Activated CD8-positive, alpha-beta T cell treated with anti-CD3 and anti-CD28 coated beads, Interleukin-2, amount 10 ng/mL, durations not matched to agents 7 days and 5 days (primary cell): ENCODE measurements at places on chromosomes 1 and 21.

DNA sequence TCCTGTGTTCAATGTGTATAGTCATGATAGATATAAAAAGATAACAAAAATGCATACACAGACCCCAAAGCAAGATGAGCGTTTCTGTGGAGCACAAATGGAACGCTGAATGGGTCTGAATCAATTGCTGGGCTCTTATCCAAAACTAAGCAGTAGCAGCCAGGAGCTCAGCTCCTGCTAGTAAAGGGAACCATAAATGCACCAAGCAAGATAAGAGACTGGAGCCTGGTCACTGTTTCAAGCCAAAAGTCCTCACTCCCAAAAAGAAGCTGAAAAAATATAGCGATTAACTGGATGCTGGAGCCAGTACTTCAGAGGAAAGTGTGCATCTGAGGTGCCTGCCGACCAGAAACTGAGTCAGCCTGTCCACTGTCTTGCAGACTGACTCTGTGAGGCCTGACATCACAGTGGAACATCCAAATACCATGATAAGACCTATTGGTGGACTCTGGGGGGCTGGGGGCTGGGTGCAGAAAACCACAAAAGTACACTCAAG, 68.9 kb downstream of the LRRC8C start:
- no peak overlapping the region for H3K4me3 ChIP-seq
- no peaks in the 10 kb centered on the region for H3K27me3 ChIP-seq
- H3K27ac ChIP-seq = no peak overlapping the region
- DNase-seq = no peak
- peaks cover 75% of the 10 kb centered on the region for H3K4me1 ChIP-seq

GRCh38 chr1:119878171-119878570, 18.1 kb downstream of the ADAM30 start:
- peaks cover 31% of the 10 kb centered on the region for H3K27me3 ChIP-seq
- DNase-seq = no peak
- H3K36me3 ChIP-seq = no peaks in the 10 kb centered on the region
- no peak overlapping the region for H3K27ac ChIP-seq
- H3K4me3 ChIP-seq = no peak overlapping the region

GRCh38 chr1:176119549-176119948, 87.5 kb downstream of the COP1 start:
- no peaks in the 10 kb centered on the region for H3K27me3 ChIP-seq
- no peak for DNase-seq
- H3K4me1 ChIP-seq = no peaks in the 10 kb centered on the region
- H3K27ac ChIP-seq = no peak overlapping the region
- H3K36me3 ChIP-seq = peaks cover 39% of the 10 kb centered on the region
- H3K4me3 ChIP-seq = no peak overlapping the region

DNA sequence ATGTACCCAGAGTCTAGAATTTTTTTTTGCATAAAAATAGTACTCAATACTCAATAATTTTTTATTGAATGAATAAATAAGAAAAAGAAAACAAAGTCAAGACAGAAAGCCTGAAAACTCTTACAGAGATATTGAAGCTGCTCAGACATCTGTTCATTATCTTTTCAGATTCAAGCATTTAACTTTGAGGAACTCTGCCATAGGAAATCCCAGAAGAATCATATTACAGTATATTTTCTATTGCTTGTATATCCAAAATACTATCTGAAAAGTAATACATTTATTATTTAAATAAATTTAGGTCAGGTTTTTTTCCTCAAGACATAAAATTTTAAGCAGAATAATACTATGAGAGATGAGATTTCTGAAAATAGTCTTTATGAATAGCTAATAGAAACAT, 755.9 kb upstream of the ADGRL4 start:
- no peak overlapping the region for H3K27ac ChIP-seq
- no peaks in the 10 kb centered on the region for H3K4me1 ChIP-seq
- no peaks in the 10 kb centered on the region for H3K27me3 ChIP-seq
- no peaks in the 10 kb centered on the region for H3K36me3 ChIP-seq
- H3K4me3 ChIP-seq = no peak overlapping the region

GRCh38 chr21:45073301-45074047, 906 bp upstream of the ADARB1 start:
- H3K36me3 ChIP-seq = peaks cover 10% of the 10 kb centered on the region
- no peak for DNase-seq
- H3K27me3 ChIP-seq = no peaks in the 10 kb centered on the region
- H3K4me3 ChIP-seq = peak overlapping the region; percentile 89
- H3K27ac ChIP-seq = peak overlapping the region; percentile 88

- H3K27ac ChIP-seq = no peak overlapping the region
- H3K27me3 ChIP-seq = peaks cover 21% of the 10 kb centered on the region
- no peak overlapping the region for H3K4me3 ChIP-seq
- no peaks in the 10 kb centered on the region for H3K4me1 ChIP-seq
Observed at GRCh38 chr1:115793162-115793561, 24.6 kb upstream of the CASQ2 start.

DNA sequence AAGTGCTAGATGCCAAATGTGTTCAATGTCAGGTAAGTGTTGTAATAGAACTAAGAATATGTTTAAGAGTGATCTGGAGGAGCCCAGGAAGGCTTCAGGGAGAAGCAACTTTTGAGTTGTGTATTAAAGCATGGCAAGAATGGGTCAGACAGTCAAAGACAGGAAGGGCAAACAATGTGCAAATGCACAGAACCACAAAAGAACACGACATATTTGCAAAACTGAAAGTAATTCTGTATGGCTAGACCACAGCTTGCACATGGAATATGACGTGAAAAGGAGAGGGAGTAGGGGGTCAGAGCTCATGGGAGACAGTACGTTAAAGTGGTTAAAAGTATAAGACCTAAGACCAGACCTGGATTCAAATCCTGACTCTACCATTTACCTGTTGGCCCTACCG, 7.1 kb upstream of the SORT1 start:
- peak overlapping the region; percentile 75 for H3K27ac ChIP-seq
- peaks cover 15% of the 10 kb centered on the region for H3K4me1 ChIP-seq

DNA sequence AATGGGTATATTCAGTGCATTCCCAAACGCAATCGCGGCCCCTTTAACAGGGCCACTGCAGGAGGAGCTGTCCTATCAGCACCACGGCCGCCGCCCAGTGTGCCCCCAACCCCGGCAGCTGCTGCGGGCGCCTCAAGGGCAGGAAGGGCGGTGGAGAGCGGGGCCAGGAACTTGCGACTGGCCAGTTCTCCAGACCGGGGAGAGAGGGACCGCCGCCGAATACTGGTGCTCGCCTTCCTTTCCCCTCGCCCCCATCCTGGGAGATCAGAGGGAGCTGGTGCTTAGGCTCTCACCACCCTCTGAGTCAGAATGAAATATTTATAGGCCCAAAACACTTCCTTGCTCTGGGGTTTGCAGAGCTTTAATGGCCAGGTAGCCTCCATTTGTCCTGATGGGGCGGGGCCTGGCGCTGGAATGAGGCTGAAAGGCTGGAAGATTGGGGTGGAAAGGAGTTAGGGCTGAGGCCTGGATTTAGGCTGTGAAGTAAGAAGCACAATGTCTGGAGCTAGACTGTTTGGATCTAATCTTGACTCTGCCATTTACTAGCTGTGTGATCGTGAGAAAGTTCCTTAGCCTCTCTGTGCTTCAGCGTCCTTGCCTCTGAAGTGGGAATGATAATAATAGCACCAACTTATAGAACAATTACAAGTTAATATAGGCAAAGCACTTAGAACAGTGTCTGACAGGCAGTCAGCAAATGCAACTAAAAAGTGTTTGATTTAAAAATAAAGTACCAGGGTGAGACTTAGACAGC, 75.5 kb downstream of the NAV1 start:
- no peaks in the 10 kb centered on the region for H3K4me1 ChIP-seq
- peaks cover 11% of the 10 kb centered on the region for H3K27me3 ChIP-seq
- peak; percentile 27 for DNase-seq
- H3K27ac ChIP-seq = no peak overlapping the region
- H3K36me3 ChIP-seq = no peaks in the 10 kb centered on the region

GRCh38 chr1:14875524-14876509, 277.3 kb downstream of the KAZN start:
- peaks cover 15% of the 10 kb centered on the region for H3K27me3 ChIP-seq
- no peaks in the 10 kb centered on the region for H3K36me3 ChIP-seq
- H3K4me1 ChIP-seq = no peaks in the 10 kb centered on the region
- no peak for DNase-seq
- H3K27ac ChIP-seq = no peak overlapping the region
- H3K4me3 ChIP-seq = no peak overlapping the region

- H3K36me3 ChIP-seq = peaks cover 4% of the 10 kb centered on the region
- DNase-seq = no peak
- H3K27ac ChIP-seq = no peak overlapping the region
- no peak overlapping the region for H3K4me3 ChIP-seq
- H3K27me3 ChIP-seq = no peaks in the 10 kb centered on the region
Observed at GRCh38 chr1:230215529-230215928, 148.5 kb downstream of the GALNT2 start.

- peaks cover 5% of the 10 kb centered on the region for H3K36me3 ChIP-seq
- H3K27ac ChIP-seq = no peak overlapping the region
- H3K4me1 ChIP-seq = peaks cover 9% of the 10 kb centered on the region
- no peak for DNase-seq
- peaks cover 15% of the 10 kb centered on the region for H3K27me3 ChIP-seq
- H3K4me3 ChIP-seq = no peak overlapping the region
Observed at GRCh38 chr1:200929530-200930278, 35.0 kb downstream of the INAVA start.

- H3K27me3 ChIP-seq = no peaks in the 10 kb centered on the region
- no peak overlapping the region for H3K27ac ChIP-seq
- H3K4me1 ChIP-seq = peaks cover 25% of the 10 kb centered on the region
- peaks cover 28% of the 10 kb centered on the region for H3K36me3 ChIP-seq
Observed at GRCh38 chr1:37811027-37811655, 3.1 kb upstream of the YRDC start.

GRCh38 chr1:78340006-78340405, 150.8 kb upstream of the PTGFR start:
- no peaks in the 10 kb centered on the region for H3K27me3 ChIP-seq
- no peak overlapping the region for H3K27ac ChIP-seq
- H3K4me1 ChIP-seq = no peaks in the 10 kb centered on the region
- no peaks in the 10 kb centered on the region for H3K36me3 ChIP-seq
- DNase-seq = no peak

DNA sequence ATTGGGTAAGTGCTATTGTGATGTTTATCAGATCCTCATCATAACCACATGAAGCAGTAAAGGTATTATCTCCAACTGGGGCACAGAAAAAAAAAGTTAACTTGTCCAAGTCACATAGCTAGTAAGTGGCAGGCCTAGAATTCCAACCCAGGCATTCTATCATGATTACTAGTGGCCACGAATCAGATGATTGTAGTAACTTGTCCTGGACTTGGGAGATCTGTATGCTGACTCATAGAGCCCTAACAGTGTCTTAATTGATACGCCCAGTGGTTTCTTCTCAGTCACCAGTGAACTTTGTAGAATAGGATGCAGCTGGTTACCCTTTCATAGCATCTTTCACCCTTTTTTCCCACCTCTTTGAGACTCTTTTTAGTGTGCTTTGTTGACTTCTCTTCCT, 91.1 kb upstream of the UBE2U start:
- DNase-seq = no peak
- no peak overlapping the region for H3K4me3 ChIP-seq
- no peaks in the 10 kb centered on the region for H3K4me1 ChIP-seq
- no peaks in the 10 kb centered on the region for H3K27me3 ChIP-seq
- H3K27ac ChIP-seq = no peak overlapping the region
- H3K36me3 ChIP-seq = no peaks in the 10 kb centered on the region

GRCh38 chr1:176619261-176619660, 156.3 kb downstream of the PAPPA2 start:
- no peaks in the 10 kb centered on the region for H3K36me3 ChIP-seq
- no peak overlapping the region for H3K27ac ChIP-seq
- H3K27me3 ChIP-seq = no peaks in the 10 kb centered on the region
- H3K4me1 ChIP-seq = no peaks in the 10 kb centered on the region
- DNase-seq = no peak
- H3K4me3 ChIP-seq = no peak overlapping the region

DNA sequence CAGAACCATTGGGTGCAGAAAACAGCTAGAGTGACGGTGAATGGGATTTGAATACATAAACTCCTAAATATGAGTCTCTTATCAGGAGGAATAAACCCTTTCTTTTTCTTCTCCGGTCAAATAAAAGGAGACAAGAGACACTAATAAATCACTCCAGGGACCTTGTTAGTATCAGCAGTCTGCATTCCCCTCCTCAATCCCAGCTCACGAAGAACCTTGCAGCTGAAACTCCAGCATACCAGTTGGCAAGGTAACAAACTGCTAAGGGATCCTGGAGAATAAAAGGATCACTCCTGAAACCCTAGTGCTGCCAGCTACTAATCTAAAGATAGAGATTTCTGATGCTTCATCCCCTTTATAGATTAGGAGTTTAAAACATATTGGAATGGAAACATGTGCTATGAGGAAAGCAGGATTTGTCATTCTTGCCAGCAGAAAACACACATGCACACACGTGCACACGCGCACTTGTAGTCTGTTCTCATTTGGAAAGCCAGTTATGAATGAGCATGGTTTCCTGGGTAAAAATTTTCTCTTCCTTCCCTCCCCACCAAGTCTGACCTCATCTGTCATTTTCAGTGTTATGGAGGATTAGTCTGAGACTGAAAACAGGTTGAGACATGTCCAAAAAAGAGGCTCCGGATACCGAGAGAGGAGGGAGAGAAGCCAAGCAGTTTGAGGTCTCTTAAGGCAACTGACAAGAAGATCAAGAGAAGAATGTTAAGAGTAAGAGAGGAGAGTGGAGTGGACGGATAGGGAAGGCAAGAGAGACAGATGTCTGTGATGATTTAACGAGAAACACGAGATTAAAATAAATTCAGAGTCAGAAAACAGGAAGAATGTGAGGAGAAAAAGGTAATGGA, 10.9 kb downstream of the IER5 start:
- peaks cover 17% of the 10 kb centered on the region for H3K36me3 ChIP-seq
- DNase-seq = peak; percentile 44
- H3K4me1 ChIP-seq = peaks cover 86% of the 10 kb centered on the region
- H3K27ac ChIP-seq = peak overlapping the region; percentile 85
- peak overlapping the region; percentile 45 for H3K4me3 ChIP-seq

GRCh38 chr21:17585875-17586450, 26.7 kb downstream of the BTG3 start:
- H3K27me3 ChIP-seq = peaks cover 4% of the 10 kb centered on the region
- H3K4me3 ChIP-seq = no peak overlapping the region

- no peaks in the 10 kb centered on the region for H3K36me3 ChIP-seq
- H3K27ac ChIP-seq = no peak overlapping the region
- H3K4me1 ChIP-seq = peaks cover 5% of the 10 kb centered on the region
- DNase-seq = peak; percentile 57
- no peaks in the 10 kb centered on the region for H3K27me3 ChIP-seq
Observed at GRCh38 chr1:223556414-223557129, 108.9 kb downstream of the CAPN8 start.
